ENCODE measurements at places on chromosomes 1 and 21.

DNA sequence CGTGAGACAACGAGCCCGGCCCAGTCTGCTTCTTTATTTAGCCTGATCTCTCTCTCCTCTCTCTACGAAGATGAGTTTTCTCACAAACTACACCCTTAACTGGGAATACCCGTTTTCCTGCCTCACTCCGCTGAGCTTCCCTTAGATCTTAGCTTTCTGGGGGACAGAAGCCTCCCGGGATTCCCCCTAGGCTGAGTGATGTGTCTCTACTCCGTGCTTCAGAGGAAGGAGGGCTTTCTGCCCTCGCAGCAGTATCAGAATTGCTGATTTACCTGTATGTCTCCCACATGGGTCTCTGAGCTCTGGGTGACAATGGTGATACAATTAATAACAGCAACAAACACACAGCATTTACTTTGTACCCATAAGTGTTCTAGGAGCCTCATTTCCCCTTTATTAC lies 1.0 kb downstream of the ZBTB17 start:
- DNase-seq: no peak

GRCh38 chr1:56461158-56462127 lies 117.9 kb downstream of the PLPP3 start:
- DNase-seq: no peak

- peak; percentile 60 for DNase-seq
These were observed 10.8 kb upstream of the SHISA4 start for GRCh38 chr1:201877877-201878401.

- DNase-seq: no peak
These were observed 114.5 kb upstream of the PLPPR5 start for GRCh38 chr1:99119188-99119587.

GRCh38 chr1:14878951-14879350 lies 274.6 kb upstream of the TMEM51 start:
- no peak for DNase-seq

GRCh38 chr1:71853360-71853759 lies 429.0 kb downstream of the NEGR1 start:
- no peak for DNase-seq

- DNase-seq: no peak
These were observed 5.5 kb downstream of the SH2D2A start for GRCh38 chr1:156811168-156811567.
